MG63 (cell line): ENCODE measurements at places on chromosomes 1 and 21. TPM values are rescaled to one million over a fixed set of nuclear protein-coding genes. Genes with fewer than 3 reads are reported as not detected.

GJC2 gene
- total RNA-seq = 0.20 and 4.8 TPM in 2 replicates

- DNase-seq = no peak
These were observed 27.7 kb downstream of the UCHL5 start for GRCh38 chr1:193031431-193031830.

TSPEAR gene
- not detected in 2 replicates for total RNA-seq

DNA sequence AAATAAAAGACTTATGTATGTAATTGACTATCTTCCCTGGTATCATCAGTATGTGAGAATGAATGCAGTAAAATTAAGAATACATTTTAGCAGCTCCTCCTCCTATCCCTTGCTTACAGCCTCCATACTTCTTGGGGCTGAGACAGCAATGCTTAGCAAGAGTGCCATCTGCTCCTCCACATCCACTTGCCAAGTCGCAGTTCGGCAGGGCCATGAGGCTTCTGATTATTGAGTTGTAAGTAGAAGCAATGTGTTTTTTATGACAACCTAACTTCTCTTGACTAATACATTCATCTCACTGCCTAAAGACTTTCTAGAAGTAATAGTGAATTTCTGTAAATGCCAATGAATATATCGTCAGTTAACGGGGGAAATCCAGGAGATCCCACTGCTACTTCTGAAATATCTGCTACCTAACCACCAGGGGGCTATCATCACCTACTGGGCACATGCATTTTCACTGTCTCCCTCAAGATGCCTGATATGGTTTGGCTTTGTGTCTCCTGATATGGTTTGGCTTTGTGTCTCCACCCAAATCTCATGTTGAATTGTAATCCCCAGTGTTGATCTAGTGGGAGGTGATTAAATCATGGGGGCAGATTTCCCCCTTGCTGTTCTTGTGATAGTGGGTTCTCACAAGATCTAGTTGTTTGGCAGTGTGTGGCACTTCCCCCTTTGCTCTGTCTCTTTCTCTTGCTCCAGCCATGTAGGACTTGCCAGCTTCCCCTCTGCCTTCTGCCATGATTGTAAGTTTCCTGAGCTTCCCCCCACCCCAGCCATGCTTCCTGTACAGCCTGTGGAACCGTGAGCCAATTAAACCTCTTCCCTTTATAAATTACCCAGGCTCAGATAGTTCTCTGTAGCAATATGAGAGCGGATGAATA, 59.6 kb downstream of the EXTL2 start:
- no peak for DNase-seq

- DNase-seq = no peak
These were observed 47.6 kb downstream of the SERTAD4 start for GRCh38 chr1:210280221-210280620.

DNA sequence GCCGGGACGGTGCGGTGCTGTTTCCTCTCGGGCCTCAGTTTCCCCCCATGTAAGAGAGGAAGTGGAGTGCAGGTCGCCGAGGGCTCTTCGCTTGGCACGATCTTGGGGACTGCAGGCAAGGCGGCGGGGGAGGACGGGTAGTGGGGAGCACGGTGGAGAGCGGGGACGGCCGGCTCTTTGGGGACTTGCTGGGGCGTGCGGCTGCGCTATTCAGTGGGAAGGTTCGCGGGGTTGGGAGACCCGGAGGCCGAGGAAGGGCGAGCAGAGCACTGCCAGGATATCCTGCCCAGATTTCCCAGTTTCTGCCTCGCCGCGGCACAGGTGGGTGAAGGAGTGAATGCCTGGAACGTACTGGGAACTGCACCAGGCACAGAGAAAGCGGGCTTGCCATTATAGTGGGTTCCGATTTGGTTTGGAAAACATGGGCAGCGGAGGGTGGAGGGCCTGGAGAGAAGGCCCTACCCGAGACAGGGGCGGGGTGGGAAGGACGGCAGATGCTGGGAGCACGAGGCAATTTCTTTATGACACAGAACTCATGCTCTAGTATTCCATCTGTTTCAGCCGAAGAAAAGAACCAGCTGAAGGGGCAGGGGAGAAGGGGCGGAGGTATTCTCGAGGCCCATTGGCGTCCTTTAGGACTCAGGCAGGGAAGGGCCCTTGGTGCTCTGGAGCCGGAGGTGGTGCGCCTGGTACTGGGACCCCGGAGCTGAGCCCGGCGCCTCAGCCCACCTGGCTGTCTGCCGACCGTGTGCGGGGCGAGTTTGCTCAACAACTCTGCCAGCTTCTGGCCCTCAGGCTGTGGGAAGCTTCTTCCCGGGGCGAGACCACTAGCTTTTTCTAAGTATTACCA, 960 bp downstream of the PCSK9 start:
- no peak for DNase-seq

- no peak for DNase-seq
These were observed 5.5 kb downstream of the SIM2 start for GRCh38 chr21:36704281-36704957.
